ENCODE measurements at places on chromosomes 1 and 21.

- DNase-seq: no peak
Observed at GRCh38 chr1:29743931-29744330, 507.6 kb downstream of the PTPRU start.

GRCh38 chr1:1470626-1471388 lies 758 bp upstream of the ATAD3B start:
- peak; percentile 29 for DNase-seq

GRCh38 chr1:24195136-24195535 lies 8.0 kb upstream of the IFNLR1 start:
- no peak for DNase-seq

DNA sequence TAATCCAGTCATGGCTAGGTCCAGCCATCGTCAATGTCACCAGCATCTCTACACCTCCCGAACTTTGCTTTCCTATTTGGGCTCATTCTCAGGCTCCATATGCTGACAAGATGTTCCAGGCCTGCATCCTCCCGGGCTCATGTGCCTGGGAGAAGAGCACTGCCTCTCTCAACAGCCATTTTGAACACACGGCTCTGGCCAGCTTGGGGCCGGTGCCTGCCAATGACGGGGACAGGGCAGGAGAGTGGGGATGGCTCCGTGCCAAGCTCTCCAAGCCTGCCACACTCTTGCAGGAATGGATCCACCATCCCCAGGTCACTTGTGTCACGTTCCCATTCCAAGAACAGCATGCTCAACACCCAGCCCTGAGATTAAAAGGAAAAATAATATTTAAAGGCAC lies 61.4 kb upstream of the PAX7 start:
- no peak for DNase-seq

- DNase-seq: no peak
Observed at GRCh38 chr1:86773341-86774288, 69.2 kb downstream of the SH3GLB1 start.

DNA sequence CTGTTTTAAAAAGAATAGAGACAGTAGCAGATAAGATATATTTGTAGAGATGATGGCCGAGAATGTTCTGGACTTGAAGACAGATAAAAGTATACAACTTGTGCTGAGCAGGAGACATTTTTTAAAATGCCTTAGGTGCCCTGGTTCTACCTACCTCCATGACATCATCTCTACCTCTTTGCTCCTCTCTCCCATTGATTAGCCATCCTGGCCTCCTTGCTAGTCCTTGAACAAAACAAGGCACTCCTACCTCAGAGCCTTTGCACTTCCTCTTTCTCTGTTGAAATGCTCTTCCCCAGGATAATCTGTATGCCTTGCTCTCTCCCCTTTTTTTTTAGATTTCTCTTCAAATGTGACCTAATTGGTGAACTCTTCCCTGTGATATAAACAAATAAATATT lies 92.6 kb upstream of the MAGI3 start:
- no peak for DNase-seq

DNA sequence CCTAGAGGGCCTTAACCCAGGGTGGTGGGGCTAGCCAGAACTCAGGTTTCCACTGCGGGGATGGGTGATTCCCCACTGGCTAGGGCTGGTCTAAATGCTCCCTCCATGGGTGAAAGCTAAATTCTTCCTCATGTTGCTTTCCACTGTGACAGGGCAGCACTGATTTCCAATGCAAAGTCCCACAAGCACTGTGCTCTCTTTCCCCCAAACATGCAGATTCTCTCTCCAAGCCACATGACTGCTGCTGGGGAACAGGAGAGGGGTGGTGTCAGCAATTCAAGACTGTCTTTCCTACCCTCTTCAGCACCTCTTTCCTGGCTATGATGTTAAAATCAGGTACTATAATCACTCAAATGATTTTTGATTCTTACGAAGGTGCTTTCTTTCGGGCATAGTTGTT lies 215.5 kb downstream of the RWDD3 start:
- no peak for DNase-seq

DNA sequence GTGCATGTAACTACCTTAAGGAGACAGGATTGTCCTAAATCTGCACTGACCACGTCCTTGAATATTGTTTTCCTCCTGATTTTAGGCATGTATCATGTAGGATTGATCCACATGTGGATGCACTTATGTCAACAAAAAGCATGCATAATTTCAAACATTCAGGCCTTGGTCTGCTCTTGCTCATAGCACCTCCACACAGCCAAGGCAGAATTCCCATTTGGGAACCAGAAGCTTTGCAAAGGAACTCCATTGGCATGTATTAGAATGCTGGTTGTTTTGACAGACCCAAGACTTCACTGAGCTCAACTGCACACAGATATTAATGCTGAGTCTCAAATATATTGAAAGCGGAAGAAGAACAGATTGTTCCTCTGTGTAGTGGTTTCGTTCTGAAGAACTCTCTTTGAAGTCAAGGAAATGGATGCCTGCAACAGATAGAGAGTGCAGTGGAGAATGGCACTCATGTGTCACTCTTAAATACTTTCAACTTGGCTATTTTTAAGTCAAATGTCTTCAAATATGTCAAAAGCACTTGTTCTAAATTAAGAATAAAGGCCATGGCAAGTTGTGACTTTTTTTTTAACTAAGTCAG lies 387.6 kb downstream of the LTN1 start:
- DNase-seq: peak; percentile 58

GRCh38 chr1:63643926-63644325 lies 50.7 kb downstream of the PGM1 start:
- no peak for DNase-seq

DNA sequence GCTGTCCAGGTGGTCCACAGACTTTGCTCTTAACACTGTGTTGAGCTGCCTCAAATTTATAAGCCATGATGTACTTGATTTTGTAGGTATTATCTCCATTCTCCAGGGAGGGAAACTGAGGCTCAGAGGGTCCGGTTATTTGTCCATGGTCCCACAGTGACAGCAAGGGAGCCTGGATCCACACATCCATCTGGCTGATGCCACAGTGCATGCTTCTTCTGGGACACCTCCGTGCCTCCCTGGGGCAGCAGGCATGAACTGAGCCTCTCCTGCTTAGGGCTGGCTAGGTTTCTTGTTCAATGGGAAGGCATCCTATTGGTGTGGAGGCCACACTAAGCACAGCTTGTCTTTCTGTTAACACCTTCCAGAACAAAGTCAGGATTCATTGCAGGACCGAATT lies 317.3 kb downstream of the AJAP1 start:
- no peak for DNase-seq

- peak; percentile 70 for DNase-seq
Observed at GRCh38 chr1:110210604-110211495, 736 bp downstream of the KCNC4 start.

DNA sequence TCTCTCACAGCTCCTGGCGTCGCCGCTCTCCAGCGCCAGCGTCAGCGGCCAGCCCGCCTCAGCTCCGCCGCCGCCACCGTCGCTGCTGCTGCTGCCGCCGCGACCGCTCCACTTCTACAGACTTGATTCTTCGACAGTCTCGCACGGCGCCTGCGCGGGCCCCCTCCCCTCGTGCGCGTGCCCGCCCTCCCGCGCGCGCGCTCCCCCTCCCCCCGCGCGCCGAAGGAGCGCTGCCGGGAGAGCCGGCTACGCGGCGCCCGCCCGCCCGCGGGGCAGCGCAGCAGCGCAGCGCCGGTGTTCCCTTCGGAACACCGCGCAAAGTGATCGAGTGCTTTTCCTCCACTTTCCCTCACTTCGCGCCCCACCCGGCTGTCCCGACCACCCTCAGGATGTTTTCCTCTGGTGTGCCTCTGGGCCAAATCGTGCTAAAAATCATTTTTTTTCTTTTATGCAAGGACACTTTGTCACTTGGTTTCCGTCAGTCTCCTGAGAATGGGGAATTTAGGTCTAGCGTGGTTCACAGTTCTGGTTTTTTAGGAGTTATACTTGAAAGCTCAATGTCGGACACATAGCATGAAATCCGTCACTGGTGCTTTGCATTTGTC lies at the start of gene IRF2BP2:
Gene IRF2BP2 (minus strand): TSS at position 118 of the 605 bp plus-strand sequence. CDS start 684 bp downstream, outside the sequence.
- peak; percentile 88 for DNase-seq

DNA sequence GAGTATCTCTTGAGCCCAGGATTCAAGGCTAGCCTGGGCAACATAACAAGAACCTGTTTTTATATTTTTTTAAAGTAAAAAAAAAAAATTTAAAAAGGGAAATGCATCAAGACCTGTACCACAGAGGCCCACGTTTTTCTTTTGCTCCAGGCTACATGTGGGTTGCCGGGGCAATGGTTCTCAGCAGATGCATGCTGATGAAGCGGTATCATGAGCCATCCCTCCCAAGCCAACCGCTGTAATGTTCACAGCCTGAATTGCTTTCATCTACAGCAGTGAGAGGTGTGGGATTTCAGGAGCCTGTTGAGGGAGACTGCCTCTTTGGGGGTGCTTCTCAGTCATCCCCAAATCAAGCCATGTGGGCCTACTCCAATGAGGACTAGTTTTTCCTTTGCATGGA lies 60.5 kb downstream of the CD58 start:
- no peak for DNase-seq

GRCh38 chr1:235027862-235028250 lies 100.8 kb downstream of the TOMM20 start:
- DNase-seq: no peak

DNA sequence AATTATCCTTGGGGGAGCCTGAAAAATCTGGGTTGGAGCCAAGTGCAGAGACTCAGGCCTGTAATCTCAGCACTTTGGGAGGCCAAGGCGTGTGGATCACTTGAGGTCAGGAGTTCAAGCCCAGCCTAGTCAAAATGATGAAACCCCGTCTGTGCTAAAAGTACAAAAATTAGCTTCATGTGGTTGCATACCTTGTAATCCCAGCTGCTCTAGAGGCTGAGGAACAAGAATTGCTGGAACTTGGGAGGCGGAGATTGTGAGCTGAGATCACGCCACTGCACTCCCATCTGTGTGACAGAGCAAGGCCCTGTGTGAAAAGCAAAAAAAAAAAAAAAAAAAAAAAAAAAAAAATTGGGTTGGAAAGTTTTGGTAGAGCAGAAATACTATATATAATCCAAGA lies 1563.6 kb upstream of the PRMT6 start:
- no peak for DNase-seq

DNA sequence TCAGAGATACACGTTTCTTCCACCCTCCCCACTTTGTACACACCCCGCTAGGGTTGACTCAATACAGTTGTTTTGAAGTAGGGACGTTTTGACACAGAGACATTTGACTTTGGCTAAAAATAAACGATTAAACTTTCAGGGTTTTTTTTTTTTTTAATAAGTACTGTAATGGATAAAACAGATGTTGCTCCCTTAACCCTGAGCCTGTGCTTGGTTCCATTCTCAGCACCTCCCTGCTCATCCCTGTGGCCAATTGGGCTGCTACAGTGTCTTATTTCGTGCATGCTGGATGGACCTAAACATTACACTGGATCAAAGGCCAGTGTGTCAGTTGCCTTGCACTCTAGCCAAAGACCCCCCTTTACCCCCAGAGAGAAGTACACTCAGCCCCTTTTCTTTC lies 16.9 kb downstream of the GRHL3 start:
- no peak for DNase-seq

- no peak for DNase-seq
Observed at GRCh38 chr21:29748391-29749167, 191.2 kb downstream of the GRIK1 start.

DNA sequence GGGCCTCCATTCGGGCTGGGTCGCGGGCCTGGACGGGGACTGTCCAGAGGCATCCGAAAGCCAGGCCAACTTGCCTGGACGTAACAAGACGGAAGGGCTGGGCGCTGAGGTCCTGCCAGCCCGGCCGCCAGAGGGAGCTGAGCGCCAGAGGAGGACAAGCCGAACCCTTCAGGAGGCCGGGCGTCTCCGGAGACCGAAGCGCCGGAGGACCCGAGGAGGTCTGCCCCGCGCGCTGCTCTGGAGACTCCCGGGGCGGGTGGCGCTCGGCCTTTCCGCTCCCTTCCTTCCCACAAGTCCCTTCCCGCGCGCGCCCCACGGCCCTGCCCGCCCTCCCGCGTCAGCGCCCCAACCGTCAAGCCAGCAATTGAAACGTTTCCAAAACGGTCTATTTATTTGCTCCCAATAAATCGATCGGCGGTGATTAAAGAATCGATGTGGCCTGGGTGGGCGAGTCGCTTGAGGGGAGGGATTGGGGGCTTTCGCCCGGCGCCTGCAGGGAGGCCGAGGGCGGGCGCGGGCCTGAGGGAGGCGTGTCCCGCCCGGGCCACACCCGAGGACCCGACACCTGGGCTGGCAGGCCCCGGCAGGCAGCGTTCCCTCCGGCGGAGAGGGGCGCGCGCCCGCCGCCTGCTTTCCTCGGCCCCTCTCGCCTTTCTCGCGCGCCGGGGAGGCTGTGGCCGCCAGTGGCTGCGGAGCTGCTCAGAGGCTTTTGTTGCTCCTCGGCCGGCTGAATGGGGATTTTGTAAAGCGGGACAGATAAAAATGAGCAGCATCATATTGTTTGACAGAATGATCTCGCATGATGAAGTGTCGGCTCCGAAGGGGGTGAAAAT lies 5.2 kb upstream of the FOXD3 start:
- DNase-seq: peak; percentile 41

GRCh38 chr1:9700340-9700739 lies 48.8 kb downstream of the PIK3CD start:
- no peak for DNase-seq

DNA sequence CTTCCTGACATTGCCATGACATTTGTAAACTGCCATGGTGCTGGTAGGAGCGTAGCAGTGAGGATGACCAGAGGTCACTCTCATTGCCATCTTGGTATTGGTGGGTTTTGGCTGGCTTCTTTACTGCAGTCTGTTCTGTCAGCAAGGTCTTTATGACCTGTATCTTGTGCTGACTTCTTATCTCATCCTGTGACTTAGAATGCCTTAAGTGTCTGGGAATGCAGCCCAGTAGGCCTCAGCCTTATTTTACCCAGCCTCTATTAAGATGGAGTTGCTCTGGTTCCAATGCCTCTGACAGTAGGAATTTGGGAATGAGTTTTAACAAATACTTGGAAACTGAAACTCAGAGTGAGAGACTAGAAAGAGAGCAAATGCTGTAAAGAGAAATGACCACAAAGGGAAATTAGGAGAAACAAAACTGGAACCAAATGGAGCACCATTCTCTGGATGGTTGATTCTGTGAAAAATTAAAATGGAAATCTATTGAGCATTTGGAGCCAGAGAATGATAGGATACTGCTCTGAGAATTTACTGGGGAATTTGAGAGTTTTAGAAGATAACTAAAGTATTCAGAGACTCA lies 50.1 kb upstream of the RHOU start:
- DNase-seq: no peak

DNA sequence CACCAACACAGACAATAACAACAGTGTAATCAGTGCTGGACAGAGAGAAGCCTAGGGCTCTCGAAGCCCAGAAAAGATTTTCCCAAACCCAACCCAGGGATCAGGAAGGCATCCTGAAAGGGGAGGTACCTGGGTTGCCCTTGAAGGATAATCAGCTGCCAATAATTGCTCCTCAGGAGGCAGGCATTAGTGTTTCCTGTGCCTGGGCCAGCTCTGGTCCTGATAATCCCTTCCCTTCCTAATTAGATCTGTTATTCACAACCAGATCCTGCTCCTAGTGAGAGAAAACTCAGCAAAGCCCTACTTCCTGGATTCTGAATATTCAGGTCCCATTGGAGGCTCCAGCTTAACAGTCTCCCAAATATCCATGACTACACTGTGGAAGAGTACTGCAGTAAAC lies 117.4 kb downstream of the DMRTA2 start:
- no peak for DNase-seq

DNA sequence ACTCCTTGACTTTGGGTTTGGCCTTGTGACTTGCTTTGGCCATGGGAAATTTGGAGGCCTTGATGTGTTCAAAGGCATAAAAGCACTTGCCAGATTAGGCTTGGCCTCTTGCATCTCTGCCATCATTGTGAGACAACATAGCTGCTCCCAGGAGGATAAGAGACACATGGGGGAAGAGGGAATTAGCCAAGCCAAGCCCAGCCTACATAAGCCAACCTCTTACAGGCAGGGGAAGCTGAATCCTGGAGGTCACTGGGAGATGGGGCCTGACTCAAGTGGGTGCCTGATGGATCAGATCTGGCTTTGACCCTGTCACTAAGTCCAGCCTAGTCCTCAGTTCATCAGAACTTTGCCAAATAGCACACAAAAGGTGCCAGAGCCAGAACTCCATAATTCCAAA lies 37.6 kb upstream of the HMGB4 start:
- no peak for DNase-seq

Data from CD4-positive, alpha-beta T cell treated with Interleukin-17A for 1 hour (primary cell).